Caudate nucleus (tissue), 63 donors: ENCODE measurements at places on chromosomes 2 and 18.

DNA sequence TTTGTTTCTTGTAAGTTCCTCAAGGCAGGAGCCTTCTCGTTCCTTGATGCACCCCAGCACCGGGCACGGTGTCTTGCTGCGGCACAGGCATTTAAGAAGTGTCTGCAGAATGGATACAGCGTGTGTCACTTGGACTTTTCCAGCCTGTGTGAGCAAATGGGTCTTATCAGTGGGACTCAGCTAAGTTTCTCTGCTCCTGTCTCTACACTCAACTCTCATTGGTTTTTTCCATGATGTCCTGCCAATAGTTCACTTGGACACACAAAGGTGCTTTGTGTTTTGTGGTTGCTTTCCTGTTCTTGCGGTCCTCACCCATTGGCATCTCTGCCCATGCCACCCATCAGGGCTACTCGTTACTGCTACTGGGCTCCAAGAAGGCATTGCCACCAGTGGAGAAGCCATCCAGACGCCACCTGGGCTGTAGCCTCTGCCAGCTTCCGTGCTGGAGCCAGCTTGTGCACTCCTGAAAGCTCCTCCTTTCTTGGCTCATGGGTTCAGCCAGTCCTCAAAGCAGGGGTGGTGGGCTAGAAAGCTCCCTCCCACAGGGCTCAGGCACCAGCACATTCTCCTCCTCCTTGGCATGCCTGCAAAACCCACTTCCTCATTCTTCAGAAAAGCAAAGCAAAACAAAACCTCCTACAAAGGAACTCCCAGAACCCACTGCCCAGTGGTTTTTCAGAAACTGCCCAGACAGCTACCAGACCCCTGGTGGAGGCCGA, 41.4 kb downstream of the IL1R2 start:
- DNase-seq, result no peak

GRCh38 chr2:233953087-233953801, 36.1 kb downstream of the TRPM8 start:
- DNase-seq, result no peak

DNA sequence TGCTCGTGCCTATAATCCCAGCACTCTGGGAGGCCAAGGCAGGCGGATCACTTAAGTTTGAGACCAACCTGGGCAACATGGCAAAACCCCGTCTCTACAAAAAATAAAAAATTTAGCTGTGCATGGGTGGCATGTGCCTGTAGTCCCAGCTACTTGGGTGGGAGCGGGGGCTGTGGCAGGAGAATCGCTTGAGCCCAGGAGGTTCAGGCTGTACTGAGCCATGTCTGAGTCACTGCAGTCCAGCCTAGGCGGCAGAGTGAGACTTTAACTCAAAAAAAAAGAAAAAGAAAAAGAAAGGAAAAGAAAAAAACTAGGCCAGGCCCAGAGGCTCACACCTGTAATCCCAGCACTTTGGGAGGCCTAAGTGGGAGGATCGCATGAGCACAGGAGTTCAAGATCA, 30.8 kb downstream of the TWSG1 start:
- no peak for DNase-seq

- no peak for DNase-seq
Observed at GRCh38 chr18:44887227-44887631, 206.5 kb downstream of the SETBP1 start.

GRCh38 chr2:115083225-115083624, 640.8 kb downstream of the DPP10 start:
- DNase-seq, result no peak

GRCh38 chr2:230674966-230675672, 37.5 kb upstream of the CAB39 start:
- no peak for DNase-seq

DNA sequence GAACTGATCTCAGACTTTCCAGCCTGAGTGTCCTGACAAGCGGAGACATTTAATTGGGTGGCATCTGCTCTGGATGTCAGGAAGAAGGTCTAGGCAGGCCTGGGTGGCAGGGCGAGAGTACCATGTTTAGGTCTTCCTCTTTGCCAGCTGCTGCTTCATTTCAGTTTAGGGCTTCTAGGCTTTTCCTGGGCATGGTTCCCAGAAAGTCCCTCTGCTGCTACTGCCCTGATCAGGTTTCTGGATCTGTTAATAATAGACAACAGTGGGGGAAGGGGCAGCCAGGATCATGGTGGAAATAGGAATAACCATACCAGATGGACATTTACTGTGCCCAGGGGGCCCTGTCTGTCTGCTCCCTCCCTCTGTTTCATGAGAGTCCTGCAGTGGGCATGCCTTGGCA, 2.3 kb upstream of the PLCD4 start:
- no peak for DNase-seq

DNA sequence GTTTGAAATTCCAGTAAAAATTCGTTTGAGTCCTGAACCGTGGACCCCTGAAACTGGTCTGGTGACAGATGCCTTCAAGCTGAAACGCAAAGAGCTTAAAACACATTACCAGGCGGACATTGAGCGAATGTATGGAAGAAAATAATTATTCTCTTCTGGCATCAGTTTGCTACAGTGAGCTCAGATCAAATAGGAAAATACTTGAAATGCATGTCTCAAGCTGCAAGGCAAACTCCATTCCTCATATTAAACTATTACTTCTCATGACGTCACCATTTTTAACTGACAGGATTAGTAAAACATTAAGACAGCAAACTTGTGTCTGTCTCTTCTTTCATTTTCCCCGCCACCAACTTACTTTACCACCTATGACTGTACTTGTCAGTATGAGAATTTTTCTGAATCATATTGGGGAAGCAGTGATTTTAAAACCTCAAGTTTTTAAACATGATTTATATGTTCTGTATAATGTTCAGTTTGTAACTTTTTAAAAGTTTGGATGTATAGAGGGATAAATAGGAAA, 80.7 kb downstream of the ACSL3 start:
- no peak for DNase-seq

DNA sequence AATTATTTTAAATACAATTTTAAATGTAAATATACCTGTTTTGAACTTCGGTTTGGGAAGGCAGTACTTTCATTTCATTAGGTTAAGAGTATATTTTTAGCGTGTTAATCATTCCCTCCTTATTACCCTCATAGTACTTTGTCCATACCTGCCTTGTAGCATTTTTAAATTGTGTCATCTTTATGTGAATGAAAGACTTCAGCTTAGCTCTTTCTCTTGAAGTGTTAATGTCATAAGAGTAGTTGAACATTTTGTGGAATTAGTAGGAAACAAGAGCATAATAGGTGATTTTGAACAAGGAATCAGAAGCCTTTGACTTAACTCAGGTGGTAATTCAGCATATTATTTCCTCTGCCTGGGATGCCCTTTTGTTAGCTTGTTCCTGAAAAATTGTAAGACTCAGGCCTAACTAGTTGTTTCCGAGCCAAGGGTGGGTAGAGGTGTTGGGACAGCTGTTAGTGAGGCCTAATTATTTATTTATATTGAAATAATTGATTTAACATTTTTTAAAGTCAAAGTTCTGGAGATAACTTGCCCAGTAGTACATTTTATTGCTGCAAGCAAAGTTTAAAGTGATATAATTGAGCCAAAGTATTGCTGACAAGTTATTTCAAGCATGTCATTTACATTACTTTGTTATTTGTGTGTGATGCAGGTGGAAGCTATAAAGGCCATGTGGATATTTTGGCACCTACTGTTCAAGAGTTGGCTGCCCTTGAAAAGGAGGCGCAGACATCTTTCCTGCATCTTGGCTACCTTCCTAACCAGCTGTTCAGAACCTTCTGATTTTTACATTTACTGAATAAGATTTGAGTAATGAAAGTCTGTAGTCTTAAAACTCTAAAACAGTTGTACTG, 38.7 kb downstream of the DDX1 start:
- no peak for DNase-seq

GRCh38 chr2:169746240-169746639, 12.6 kb downstream of the KLHL23 start:
- no peak for DNase-seq
